ENCODE measurements at places on chromosomes 4 and X. TPM values are rescaled to one million over a fixed set of nuclear protein-coding genes. Genes with fewer than 3 reads are reported as not detected.

The MAOB gene
- total RNA-seq, result not detected

The SOX3 gene
- total RNA-seq, result not detected

The TEX13B gene
- not detected for total RNA-seq

- DNase-seq, result no peak
Observed at GRCh38 chr4:15610855-15611254, 44.3 kb downstream of the FBXL5 start.

DNA sequence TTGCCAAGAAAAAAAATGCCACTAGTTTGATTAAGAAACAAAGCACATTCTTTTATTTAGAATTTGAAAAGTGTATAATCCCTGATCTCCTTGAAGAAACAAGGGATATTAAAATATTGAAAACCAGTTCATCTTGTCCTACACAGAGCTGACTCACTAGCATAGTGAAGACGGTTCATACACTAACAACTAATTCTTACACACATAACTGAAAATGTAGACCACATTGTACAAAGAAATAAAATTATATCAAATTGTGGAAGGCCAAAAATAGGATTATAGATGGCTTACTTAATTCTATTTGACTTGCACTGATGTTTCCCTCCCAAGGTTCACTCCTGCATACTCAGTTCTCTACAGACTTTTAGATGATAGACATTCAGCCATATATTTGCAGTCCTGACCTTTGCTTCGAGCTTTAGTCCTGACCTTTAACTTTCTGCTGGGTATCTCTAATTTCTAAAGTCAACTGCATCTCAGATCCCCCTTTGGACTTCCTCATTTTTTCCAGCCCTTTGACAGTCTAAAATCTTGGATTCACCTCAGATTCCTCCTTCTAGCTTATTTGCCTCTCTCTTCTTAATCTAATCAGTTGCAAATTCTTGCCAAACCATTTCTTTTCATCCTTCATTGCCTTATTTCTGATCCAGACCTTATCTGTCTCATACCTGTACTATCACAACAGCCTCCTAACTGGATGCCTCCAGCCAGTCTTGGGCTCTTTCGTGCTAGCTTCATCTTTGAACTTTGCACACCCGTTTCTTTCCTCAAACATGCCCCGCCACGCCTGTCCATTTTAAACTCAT is 4.5 kb upstream of the WWC2 start:
- no peak for DNase-seq

- no peak for DNase-seq
Observed at GRCh38 chr4:184826691-184827270, 1.0 kb upstream of the ACSL1 start.

GRCh38 chr4:30269850-30270249 is 450.3 kb upstream of the PCDH7 start:
- no peak for DNase-seq

- DNase-seq, result no peak
Observed at GRCh38 chrX:49237060-49237459, 1.8 kb downstream of the CCDC22 start.

DNA sequence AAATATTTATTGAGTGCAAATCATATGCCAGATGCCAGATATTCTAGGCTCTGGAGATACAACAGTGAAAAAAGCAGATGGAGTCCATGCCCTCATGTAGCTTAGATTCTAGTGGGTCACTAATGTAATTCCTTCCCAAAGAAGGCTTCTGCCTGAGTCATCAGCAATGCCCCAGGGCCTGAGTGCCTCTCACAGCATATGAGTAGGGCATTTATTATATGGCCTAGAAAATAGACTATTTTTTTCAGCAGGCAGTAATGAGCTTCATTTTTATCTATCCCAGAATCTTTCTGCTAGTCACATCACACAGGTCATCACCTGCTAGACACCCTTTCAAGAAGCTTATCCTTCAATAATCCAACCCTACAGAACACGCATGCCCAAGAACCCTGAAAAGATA is 22.3 kb downstream of the TMEM31 start:
- no peak for DNase-seq

Measured in T-cell (primary cell).